ENCODE measurements at places on chromosomes 6 and 20.

- DNase-seq: no peak
Measured at GRCh38 chr6:105753207-105753606, 332.9 kb upstream of the PRDM1 start.

- no peak for DNase-seq
Measured at GRCh38 chr6:109736273-109737025, 45.4 kb downstream of the FIG4 start.

- no peak for DNase-seq
Measured at GRCh38 chr6:20178327-20178726, 33.9 kb downstream of the MBOAT1 start.

- DNase-seq: no peak
Measured at GRCh38 chr20:57013741-57014140, 252.7 kb downstream of the BMP7 start.

DNA sequence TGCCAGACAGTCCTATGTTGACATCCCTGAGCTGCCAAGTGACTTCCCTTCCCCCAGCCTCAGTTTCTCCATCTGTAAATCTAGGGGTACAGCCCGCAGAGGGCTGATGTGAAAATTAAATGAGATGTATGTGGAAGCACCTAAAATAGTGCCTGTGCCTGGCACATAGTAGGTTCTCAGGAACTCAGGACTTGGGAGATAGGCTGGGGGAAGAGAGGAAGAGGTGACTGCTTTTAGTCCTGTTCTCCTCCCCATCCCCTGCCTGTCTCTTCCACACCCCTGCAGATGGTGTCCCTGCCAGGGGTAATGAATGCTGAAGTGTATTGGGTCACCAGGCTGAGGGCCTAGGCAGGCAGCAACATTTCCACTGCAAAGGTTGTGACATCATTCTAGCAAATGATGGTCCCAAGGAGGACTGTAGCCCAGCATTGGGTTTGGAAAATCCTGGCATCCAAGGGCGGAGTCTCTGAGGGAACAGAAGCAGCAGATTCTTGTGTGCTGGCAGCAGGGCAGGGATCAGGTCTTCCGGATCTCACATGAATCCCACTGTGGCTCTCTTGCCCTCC is 1.8 kb downstream of the SNPH start:
- DNase-seq: no peak

DNA sequence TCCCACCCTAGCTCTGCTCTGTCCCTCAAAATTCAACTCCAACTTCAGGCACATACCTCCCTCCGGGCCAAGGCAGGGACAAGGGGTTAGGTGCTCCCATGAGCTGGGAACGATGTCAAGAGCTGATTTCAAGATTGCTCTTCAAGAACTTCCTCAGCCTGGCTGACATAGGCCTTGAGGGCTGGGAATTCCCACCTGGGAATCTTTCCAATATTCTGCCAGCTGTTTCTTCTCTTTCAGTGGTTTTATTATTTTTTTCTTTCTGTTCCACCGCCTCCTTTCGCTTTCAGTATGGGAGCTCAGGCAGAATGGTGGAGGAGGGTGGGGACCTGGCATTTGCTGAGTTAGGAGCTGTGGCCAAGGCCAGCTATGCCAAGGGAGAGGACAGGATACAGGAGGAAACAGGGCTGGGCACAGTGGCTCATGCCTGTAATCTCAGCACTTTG is 33.7 kb downstream of the SRSF3 start:
- DNase-seq: peak; percentile 75

DNA sequence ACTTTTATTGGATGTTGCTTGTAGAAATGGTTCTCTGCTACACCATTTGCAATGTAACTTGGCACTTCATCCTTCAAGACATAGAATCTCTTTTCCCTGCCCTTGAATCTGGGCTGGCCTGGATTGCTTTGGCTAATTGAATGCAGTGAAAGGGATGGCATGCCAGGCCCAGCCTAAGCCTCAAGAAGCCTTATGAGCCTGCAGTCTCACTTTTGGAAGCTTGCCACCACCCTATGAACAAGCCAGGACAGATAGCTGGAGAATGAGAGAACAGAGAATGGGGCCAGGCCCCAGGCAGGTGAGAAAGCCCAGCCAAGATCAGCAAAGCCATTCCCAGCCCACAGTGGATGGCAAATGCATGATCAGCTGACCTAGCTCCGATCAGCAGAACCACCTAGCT is 350.7 kb upstream of the RNF24 start:
- no peak for DNase-seq

DNA sequence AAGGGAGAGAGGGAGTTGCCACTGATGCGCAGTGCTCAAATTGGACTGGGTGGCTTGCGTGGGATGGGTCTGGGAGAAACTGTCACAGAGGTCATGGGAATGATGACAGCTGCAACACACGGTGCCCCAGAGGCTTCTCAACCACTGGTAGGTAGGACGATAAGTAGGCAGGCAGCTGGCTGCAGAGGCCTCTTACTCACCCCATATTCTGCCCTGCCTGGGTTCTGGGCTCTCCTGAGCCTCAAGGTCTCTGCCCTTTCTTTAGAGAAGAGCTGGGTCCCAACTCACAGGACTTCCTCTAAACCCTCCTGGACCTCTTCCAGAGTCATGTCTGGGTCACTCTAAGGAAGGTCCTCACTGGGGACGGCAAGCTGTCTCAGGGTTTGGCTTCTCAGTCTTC is 37.2 kb upstream of the RNF24 start:
- no peak for DNase-seq

- no peak for DNase-seq
Measured at GRCh38 chr6:14108571-14109410, 8.8 kb upstream of the CD83 start.

DNA sequence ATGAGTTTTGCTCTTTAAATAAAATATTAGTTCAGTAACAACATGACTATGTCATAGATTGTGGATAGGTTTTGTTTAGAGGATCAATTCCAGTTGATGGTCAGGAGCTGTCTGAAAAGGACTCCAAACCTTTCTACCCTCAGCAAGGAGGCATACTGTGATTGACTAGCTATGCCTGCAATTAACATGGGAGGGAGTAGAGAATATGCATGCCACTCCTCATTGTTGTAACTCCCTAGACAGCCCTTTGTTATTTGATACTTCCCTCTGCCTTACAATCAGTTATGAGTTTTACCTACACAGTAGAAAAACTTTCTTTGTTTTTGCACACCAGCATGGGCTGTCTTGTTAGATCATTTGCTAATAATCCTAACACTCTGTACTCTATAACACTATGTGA is 1418.5 kb downstream of the KHDRBS2 start:
- DNase-seq: no peak

DNA sequence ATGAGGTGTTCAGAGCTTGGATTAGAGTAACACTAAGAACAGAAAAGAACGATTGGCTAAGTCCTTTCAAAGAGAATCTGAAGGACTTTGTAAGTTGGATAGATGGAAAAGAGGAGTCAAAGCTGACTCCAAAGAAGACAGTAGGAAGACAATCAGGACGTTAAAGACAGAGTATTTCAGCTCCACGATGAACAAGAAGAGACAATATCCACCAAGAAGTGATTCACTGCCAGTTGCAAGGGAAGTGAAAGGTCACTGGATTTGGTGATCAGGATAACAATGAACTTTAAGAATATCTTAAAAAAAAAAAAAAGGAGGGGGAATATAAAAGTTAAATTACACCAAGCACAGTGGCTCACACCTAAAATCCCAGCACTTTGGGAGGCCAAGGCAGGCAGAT is 17.9 kb downstream of the REPS1 start:
- no peak for DNase-seq

GRCh38 chr6:89360415-89360999 is 8.0 kb upstream of the UBE2J1 start:
- DNase-seq: peak; percentile 63

DNA sequence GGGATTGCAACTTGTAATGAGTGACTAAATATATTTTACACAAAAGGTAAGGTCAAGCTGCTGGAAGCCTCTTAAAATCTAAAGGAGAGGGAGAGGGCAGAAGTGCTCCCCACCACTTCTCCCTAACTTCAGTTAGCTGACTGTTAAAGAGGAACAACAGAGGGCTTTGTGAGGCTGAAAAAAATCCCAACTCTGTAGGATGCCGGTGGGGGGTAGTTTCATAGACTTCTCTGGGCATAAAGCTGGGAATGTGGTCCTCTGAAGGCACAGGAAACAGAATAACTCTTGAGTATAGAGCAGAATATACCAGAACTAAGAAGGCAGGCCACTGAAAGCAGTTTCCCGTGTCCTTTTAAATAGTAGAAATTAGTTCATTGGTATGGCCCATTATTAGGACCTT is 71.6 kb downstream of the KIF6 start:
- no peak for DNase-seq

- no peak for DNase-seq
Measured at GRCh38 chr6:130713144-130713543, 114.1 kb upstream of the SMLR1 start.

DNA sequence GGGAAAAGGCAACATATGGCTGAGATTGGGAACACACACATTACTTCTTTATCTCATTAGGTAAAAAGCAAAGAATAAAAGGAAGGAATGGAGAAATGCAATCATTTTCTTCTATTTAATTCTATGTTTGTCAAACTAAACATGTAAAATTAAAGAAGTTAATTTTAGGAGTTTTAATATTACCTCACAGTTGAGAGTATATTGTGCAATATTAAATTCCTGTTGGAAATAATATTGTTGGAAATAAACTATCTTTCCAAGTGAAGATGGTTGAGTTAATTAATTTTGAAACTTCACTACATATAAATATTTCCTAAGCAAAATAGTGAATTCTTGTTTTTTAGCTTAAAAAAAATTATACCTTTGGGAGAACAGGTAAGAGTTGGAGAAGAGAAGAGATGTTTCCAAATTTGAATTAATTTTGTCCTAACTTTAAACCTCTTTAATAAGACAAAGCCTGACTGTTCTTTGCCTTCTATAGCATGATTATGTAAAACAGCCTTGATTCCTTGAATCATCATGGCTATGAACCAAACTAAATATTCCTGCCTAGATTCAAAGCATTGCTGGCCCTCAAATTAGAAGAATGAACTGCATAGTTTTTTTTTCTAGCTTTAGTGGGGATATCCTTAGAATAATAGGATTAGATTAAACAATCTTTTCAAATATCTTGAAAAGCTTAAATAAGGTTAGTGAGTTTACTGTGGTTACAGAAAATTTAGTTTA is 1349.1 kb upstream of the ADGRB3 start:
- DNase-seq: no peak

GRCh38 chr6:98601716-98602115 is 232.7 kb upstream of the POU3F2 start:
- DNase-seq: no peak

DNA sequence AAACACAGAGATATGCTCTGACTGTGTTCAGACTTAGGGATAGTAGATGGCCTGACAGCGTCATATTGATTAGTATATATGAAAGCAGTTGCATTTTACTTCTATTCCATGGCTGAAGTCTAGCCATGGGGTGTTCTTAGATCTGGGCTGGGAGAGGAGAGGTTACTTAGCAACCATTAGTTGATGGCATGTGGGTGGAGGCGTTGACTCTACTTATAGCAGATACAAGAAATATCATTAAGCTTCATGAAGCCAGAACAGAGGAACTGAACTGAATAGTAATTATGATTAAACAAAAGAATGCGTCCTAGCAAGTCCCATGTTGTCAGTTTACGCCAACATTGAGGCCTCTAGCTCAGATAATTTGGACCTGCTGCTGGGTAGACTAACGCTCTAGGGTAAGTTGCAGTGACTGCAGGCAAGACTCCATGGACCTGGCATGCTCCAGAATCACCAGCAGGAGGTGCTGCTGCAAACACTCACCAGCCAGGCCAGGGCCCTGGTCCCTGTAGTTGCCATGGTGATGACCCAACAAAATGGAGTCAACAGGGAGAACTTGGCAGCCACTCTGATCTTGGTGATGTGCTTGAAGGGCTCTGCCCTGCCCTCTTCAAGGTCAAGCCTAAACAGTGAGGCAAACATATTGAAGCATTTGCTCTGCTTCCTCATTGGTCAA is 477.3 kb downstream of the PREX1 start:
- DNase-seq: no peak

DNA sequence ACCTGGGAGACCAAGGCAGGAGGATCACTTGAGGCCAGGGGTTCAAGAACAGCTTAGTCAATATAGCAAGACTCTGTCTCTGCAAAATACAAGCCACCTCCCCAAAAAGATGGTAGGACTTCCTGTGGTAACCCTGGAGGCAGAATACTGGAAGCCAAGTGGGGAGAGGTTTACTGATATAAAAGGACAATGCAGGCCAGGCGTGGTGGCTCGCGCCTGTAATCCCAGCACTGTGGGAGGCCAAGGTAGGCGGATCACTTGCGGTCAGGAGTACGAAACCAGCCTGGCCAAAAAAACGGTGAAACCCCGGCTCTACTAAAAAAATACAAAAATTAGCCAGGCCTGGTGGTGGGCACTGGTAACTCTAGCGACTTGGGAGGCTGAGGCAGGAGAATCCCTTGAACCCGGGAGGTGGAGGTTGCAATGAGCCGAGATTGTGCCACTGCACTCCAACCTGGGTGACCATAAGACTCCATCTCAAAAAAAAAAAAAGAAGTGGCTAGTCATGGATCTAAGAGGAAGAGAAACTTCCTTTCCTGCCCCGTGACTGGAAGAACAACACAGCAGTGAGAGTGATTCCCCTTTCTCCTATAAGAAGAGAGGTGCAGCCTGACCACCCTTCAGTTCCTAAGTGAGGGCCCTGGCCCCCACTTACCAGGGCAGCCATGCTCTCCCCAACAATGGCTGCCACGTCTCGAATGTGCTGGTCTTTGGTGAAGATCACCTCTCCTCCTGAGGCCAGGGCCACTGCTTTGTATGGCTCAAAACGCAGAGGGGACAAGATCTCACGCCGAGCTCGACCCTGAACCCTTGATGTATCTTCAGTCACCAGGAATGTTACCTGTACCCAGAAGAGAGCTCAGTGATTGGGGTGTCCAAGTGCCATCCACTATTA is 6.2 kb downstream of the SAPCD1 start:
- no peak for DNase-seq

DNA sequence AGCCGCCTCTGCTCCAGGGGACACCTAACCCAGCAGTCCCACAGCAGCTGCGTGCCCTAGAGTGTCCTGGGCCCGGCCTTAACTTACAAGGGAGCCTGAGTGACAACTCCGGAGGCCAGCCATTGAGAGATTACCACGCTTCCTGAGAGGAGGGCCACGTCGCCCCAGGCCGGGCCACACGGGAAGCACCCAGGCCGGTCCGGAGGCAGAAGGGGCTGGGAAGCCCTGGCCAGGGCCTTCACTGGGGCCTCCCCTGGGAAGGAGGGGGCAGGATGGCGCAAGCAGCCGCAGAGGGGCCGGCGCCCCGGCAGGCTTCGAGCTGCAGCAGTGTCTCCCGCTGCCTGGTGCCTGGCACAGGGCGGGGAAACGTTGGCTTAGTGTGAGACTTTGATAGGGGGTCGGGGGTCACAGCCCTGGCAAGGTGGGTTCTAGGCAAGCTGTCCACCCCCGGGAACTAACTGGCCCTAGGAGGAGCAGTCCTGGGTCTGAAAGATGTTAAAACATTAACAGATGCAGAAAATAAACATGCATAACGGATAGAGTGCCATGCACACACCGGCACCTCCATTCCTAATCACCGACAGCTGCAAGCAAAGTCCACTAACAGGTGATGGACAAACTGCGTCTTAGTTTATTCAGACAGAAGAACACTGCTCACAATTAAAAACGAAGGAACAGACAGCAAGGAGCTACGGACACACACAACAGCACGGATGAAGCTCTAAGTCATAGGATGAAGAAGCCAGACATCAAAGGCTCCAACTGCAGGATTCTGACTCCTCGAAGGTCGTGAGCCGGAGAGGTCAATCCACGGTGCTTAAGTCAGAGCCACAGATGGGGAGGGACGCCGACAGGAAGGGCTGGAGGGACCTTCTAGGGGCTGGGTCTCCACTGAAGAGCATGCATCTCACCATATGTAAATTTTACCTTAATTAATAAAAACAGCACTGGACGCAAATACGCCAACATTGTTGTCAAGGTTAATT is 17.4 kb downstream of the CHRNA4 start:
- no peak for DNase-seq

All from kidney glomerular epithelial cell (primary cell).